ENCODE measurements at places on chromosomes 5 and 9.
A peak's percentile ranks its signal among the peaks of the same experiment; 100 is the strongest.

DNA sequence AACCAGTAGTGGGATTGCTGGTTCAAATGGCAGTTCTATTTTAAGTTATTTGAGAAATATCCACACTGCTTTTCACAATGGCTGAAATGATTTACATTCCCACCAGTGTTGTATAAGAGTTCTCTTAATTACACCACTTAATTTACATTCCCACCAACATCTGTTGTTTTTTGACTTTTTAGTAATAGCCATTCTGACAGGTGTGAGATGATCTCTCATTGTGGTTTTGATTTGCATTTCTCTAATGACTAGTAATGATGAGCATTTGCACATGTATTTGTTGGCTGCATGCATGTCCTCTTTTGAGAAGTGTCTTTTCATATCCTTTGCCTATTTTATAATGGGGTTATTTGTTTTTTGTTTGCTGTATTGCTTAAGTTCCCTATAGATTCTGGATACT lies 688.3 kb downstream of the PRR16 start:
- no peak for DNase-seq

DNA sequence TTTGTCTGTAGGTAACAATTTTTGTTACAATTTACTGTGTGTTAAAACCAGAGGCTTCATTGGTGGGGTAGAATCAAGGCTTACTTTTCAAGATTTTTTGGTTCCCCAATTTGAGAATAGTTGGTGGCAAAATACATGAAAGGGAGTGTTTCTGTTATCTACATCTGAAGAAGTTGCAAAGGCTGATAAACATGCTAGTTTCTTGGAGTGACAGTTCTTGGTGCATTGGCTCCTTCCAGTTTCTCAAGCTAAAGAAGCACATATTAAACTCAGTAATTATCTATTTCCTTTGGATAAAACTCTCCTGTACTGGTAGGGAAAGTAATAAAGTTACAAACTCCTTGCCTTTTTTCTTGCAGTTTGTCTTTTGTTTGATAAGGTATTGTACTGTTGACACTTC lies 5.9 kb downstream of the MACIR start:
- DNase-seq = no peak

DNA sequence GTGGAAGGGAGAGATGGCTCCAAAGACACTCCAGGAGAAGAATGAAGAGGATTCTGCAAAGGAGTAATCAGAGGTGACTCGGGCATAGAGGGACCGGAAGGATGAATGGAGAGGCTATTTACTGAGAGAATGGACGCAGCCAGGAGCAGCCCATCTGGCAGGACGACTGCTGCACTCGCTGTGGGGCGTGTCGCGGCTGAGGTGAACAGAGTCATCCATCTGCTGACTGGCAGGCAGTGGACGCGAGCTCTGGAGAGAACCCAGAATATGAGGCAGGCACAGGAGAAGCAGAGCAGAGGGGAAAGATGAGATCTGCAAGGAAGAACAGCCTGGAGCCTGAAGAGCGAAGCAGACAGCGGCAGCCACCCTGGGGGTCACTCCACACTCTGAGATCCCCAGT lies 16.4 kb downstream of the FGF1 start:
- no peak for DNase-seq

GRCh38 chr9:38713426-38713825 lies 6.5 kb downstream of the FAM240B start:
- no peak for DNase-seq

DNA sequence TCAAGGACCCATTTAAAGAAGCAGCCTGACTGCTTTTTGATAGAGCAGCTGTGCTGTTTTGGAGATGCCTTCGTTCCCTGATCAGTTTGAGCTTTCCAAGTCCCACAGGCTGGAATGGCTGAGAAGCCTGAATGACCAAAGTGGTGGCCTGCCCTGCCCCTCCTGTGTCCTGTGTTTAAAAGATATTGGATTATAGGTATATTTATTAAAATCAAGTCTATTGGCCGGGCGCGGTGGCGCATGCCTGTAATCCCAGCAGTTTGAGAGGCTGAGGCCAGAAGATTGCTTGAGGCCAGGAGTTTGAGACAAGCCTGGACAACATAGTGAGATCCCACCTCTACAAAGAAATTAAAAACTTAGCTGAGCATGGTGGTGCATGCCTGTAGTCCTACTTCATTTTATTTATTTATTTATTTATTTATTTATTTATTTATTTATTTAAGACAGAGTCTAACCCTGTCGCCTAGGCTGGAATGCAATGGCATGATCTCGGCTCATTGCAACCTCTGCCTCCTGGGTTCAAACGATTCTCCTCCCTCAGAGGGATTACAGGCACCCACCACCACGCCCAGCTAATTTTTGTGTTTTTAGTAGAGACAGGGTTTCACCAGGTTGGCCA lies 87.7 kb downstream of the CACNA1B start:
- DNase-seq = no peak

DNA sequence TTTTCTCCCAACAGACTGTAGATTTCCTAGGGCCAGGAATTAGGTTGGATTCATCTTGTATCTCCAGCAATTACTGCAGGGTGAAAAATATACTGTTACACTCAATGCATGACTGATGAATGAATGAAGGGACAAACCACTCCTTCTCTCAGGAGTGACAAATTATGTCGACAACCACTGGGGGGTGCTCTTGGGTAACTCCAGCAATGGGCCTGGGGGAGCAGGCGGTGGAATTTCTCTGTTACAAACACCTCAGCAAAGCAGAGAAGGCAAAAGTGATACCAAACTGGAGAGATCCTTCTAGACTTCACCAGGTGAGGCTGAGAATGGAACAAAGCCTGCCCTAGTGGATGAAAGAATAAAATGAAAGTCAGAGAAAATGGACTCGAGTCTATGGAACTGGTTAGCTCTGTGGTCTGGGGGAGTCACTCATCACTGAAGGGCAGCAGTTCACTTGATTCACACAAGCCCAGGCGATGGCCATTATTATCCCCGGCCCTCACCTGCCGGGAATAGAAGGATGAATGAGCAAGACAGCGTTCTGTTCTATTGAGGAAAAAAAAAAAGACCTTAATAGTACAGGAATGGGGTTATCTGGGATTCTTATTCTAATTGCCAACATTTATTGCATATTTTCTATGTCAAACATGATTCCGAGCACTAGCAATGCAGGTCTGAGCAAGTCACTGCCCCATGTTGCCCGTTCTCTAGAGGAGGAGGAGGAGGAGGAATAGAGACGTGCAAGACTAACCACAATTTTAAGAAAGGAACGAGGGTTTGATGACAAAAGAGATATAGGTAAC lies 341.1 kb downstream of the ASTN2 start:
- peak; percentile 10 for DNase-seq

DNA sequence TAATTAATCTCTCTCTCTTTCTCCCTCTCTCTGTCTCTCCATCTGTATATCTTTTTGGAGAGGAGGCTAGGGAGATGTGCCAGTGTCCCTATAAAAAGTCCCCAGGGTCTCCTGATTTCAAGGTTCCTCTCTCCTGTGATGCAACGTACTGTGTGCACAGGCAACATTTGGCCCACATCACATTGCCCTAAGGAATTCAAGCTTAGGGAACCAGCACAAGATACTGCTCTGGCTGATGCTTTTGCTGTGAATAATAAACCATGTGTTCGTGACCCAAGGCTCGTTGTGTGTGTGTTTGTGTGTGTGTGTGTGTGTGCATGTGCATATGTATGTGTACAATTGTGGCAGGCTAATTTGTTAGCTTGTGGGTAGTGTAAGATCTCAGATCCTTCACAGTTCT lies 9.7 kb downstream of the SPATA9 start:
- DNase-seq = no peak

- no peak for DNase-seq
Observed at GRCh38 chr5:53924392-53924791, 364.0 kb downstream of the NDUFS4 start.

GRCh38 chr5:152086668-152087067 lies 162.0 kb upstream of the GLRA1 start:
- no peak for DNase-seq

GRCh38 chr5:149094996-149095395 lies 32.1 kb upstream of the SH3TC2 start:
- no peak for DNase-seq

GRCh38 chr5:56624751-56625150 lies 190.6 kb upstream of the MAP3K1 start:
- no peak for DNase-seq

DNA sequence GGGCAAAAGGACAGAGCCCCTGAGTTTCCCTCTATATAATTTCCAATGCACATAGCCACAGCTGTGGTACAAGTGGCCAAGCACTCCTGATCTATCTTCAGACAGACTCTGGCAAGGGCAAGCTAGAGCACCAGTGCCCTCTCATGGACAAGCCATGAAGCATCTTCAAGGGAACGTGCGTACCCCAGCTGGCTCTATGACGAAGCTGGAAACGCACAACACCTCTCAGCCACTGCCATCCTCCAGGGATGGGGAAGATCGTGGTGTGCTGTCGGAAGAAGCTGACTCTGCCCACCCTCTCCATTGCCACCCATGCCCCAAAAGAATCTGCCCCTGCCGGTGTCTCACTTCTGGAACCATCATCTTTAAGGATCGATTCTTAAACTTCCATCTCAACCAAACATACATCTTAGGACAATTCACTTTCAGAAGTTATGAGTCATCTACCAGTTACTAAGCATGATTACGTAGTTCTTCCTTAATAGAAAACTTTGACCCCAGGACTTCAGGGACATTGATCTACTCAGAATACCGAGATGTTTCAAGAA lies 482.9 kb downstream of the AGTPBP1 start:
- DNase-seq = peak; percentile 28

- DNase-seq = no peak
Observed at GRCh38 chr5:179322071-179323025, 22.9 kb downstream of the ADAMTS2 start.

DNA sequence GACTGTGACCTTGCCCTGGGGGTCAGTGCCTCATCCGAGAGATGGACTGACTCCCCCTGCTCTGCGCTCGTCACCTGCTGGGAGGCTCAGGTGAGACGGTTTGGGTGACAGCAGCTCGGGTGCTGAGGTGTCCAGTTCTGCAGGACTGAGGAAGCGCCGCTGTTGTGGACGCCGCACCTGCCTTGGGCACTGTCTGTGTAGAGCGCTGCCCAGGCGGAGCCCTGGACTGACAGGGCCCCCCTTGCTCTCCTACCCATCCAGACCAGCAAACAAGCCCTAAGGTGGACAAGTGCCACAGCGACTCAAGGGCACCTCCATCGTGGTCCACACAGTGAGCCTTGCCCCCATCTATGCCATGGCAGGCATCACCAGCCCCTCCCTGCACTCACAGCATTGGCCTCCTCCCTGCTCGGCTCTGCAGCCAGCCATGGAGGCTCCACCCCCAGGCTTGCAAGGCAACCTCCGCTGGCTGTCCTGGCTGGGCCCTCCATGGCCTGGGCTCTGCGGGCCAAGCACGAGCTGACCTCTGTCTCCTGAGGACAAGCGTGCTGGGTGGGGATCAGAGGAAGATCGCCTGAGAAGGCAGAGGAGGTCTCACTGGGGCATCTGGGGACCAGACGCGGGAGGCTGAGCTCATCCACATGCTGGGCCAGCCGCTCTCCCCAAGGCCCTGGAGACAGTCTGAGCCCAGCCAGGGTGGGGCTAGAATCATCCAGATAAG lies 87.1 kb upstream of the COL5A1 start:
- no peak for DNase-seq

GRCh38 chr9:29456940-29457339 lies 1883.7 kb upstream of the C9orf72 start:
- DNase-seq = no peak

- no peak for DNase-seq
Observed at GRCh38 chr5:103424453-103425205, 138.0 kb downstream of the NUDT12 start.

GRCh38 chr9:37547328-37547878 lies 28.8 kb downstream of the FBXO10 start:
- no peak for DNase-seq

DNA sequence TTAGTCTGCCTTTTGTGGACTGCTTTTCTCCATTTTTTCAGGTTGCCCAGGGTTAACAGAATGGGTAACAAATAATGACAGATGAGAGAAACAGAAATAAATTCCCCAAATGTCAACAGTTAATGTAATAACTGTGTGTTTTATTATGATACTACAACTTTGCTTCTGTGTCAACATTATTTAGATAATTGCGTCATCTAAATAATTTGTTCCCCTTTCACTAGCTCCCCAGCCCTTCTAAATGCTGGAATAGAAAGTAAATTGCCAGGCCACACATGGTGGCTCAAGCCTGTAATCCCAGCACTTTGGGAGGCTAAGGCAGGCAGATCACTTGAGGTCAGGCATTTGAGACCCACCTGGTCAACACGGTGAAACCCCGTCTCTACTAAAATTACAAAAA lies 53.5 kb downstream of the RNF38 start:
- DNase-seq = no peak

DNA sequence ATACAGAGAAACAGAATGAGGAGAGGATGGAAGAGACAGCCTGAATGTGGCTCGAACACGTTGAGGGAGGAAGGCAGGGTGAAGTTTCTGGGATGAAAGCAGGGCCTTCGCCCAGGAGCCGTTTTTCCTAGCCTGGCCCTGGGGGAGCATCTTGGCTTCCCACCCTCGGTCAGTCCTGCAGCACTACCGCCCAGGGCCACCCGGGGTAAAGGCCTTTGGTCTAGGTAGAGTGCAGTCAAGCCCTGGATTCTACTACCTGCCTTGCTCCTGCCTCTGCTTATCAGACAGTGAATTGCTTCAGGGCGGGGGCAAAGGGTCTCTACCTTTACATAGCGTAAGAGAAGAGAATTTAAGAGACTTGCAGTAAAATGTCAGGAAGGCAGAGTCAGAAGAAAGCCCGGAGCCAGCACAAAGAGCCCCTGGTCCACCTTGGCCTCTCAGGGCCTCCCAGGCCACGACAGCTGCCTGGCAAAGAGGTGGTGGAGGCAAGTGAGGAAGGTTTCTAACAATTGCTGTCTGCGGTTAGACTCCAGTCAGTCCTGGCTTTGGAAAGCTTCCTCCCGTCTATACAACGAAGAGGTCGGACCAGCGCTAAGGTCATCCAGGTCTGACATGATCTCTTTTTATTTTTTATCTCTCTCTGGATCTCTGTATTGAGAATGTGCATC lies 17.9 kb downstream of the COL15A1 start:
- DNase-seq = no peak

GRCh38 chr5:7518947-7519560 lies 123.1 kb downstream of the ADCY2 start:
- DNase-seq = no peak

GRCh38 chr9:99046542-99047071 lies 58.3 kb upstream of the TGFBR1 start:
- DNase-seq = no peak

DNA sequence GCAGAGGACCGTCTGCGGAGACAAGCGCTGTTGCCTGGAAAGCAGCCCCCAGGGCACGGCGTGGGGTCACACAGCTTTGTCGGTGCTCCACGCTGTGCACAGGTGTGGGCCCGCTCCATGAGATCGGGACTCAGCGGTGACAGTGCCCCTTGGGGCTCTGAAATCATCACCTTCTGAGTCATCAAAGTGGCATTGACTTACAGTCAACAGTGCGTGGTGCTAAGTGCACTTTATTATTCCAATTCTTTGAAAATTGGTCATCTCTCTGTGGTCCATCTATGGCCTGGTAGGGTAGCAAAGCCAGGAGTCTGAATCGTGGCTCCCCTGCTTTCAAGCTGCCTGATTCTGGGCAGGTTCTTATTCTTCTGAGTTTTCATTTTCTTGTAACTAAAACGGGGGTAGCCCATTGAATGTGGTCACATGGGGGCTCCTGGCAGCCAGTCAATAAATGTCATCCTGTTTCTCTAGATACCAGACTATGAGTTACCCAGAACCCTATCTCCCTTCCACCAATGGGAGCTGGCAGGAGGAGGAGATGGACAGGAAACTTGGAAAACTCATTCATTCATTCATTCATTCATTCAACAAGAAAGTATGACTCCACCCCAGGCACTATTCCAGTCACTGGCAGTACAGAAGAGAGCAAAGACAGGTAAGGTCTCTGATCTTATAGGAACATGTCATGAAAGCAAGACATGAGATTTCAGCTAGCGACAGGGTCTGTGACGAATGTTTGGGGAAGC lies 20.3 kb upstream of the UNC5A start:
- no peak for DNase-seq

All from activated CD4-positive, alpha-beta T cell treated with anti-CD3 and anti-CD28 coated beads, Interleukin-2, Interleukin-6, amounts not matched to agents 100 ng/mL and 50 ng/mL, durations not matched to agents 16 hours and 8 hours (primary cell).